Effector CD4-positive, alpha-beta T cell (primary cell): ENCODE measurements at places on chromosomes 13 and 19.

GRCh38 chr19:23972161-23972560 lies 57.5 kb downstream of the ZNF726 start:
- no peak for DNase-seq

GRCh38 chr13:40031031-40031430 lies 375.6 kb downstream of the COG6 start:
- no peak for DNase-seq

DNA sequence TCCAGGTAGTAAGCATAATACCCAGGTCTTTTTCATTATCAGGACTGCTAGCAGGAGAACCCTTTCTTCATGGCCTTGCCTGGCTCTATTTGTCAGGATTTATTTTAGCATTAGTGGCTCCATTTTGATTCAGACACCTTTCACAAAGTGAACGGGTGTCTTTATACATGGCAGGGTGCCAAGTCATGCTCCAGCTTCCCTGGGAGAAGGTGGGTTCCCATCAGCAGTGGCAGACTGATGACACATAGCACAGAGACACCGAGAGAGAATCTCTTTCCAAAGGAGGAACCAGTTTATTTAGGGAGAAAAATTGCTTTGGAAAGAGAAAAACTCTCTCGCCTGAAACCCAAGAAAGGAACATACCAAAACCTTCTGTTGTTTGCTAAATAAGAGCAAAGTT lies 135.3 kb upstream of the TMTC4 start:
- DNase-seq = no peak

DNA sequence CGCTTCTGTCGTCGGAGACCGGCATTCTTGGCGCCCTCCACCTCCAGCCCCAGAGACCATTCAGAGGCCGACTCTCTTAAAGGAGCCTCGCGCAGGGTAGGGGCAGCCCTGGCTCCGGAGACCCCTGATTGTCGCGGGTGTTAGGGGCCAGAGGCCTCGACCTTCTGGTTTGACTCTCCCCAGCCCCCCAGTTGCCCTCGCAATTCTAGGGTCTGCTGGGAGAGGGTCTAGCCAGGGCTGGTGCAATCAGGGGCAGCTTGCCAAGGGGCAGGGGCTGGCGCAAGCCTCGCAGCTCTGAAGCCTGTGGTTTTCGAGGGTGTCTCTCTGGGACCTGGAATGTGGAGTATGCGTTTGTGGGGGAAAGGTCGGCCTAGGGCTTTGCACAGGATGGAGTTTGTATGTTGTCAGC lies 1.6 kb upstream of the SLC7A10 start:
- DNase-seq = no peak

- peak; percentile 51 for DNase-seq
Observed at GRCh38 chr19:5805462-5806132, 730 bp downstream of the NRTN start.

DNA sequence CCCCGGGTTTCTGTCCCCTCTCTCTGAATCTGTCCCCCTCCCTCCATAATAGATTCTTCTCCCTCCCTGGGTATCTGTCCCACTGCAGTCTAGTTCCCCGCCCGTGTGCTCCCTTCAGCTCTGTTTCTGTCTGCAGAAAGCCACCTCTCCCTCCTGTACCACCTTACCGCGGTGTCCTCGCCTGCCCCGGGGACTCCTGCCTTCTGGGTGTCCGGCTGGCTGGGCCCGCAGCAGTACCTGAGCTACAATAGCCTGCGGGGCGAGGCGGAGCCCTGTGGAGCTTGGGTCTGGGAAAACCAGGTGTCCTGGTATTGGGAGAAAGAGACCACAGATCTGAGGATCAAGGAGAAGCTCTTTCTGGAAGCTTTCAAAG lies 1.3 kb downstream of the FCGRT start:
- no peak for DNase-seq

- no peak for DNase-seq
Observed at GRCh38 chr13:97432232-97432916, 1.6 kb upstream of the RAP2A start.

GRCh38 chr19:44785993-44786392 lies 8.3 kb downstream of the CBLC start:
- no peak for DNase-seq

GRCh38 chr19:15136234-15136954 lies 29.2 kb downstream of the SYDE1 start:
- no peak for DNase-seq

DNA sequence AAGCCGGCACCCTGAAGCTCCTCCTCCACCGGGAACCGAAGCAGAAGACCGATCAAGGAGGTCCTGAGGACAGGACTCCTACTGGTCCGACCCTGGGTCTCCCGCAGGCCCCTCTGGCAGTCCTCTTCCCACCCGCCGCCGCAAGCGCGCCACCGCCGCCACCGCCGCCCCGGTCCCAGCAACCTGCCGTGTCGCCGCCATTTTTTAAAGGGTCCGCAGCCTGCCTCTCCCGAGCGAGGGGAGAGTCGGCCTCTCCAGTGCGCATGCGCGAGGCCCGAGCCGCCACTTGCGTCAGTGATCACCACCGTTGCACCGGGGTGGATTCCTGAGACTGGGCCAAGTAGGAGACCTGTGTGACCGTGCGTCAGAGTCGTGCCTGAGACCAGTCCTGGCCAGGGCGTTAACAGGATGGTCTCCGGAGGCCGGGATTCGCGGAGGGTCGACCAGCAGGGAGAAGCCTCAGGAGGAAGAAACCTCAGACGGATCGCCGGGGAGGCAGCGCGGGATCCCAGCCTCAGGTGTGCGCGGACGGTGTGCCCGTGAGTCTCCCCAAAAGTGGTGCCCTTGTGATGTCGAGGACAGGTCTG lies 51.6 kb downstream of the ZNF146 start:
- no peak for DNase-seq
